ENCODE measurements at places on chromosomes 3 and 15.

- DNase-seq, result no peak
Measured at GRCh38 chr3:190546881-190547510, 33.1 kb downstream of the IL1RAP start.

- DNase-seq, result no peak
Measured at GRCh38 chr3:31355807-31356206, 176.9 kb upstream of the STT3B start.

DNA sequence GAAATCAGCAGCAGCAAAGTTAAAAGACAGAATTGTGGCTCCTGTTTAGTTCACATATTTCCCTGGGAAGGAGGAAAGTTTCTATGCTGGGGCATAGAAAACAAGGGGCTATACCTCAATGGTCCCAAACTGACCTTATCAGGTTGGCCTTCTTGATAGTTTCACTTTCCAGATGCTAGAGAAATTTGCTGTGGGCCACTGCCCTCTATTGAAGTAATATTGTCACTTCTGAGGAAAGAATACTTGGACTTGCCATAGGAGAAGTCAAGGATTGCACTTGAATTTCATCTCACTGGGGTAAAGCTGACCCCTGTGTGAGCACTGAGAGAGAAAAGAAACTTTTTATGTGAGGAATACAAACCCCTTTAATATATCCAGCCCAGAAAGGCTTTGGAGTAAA lies 49.3 kb upstream of the XCR1 start:
- no peak for DNase-seq

DNA sequence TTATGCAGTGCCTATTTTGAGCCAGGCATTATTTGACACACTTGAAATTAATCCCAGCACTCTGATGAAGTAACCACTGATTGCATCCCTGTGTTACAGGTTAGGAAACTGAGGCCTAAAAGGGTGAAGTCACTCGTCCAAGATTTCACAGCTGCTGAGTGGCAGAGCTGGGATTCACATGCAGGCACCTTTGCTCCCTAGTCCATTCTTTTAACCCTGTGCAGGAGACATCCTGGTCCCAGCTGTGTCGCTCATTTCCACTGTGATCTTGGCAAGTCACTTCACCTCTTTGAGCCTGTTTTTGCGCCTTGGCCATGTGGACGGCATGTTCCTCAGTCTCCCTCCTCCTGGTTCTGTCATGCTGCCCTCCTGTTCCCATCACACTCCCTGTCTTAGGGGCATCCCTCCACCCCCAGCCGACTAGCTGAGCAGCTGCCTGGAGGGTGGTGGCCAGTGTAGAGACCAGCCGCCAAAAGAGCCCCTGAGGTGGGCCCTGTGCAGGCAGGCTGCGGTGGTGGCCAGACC lies 70.6 kb downstream of the SMAD6 start:
- DNase-seq, result no peak

DNA sequence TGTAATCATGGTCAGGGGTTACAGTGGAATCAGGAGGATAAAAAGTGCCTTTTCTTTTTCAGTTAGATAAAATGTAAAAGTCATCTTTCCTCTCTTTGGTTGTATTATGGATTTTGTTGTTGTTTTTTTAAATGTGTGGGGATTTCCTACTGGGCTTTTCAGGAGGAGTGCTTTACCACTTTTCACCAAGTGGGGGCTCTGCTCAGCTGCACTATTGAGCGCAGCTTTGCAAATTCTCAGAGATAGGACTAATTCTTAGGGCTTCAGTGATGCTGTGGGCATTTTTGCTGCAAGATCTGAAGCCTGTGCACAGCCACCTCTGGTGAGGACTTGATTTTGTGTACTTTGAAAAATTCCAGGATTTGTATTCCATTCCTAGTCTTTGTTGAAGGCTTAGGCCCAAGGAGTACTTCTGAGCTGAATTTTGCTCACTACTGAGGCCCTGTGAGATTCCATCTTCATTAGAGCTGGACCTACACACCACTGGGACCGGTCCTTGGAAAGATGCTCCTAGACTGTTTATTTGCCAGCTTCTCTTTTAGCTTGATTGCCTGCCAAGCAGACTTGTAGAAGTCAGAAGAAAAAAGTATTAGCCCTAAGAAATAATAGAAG lies 7.5 kb downstream of the GNB5 start:
- no peak for DNase-seq

- DNase-seq, result peak; percentile 88
Measured at GRCh38 chr3:21435871-21436270, 315.1 kb downstream of the ZNF385D start.

DNA sequence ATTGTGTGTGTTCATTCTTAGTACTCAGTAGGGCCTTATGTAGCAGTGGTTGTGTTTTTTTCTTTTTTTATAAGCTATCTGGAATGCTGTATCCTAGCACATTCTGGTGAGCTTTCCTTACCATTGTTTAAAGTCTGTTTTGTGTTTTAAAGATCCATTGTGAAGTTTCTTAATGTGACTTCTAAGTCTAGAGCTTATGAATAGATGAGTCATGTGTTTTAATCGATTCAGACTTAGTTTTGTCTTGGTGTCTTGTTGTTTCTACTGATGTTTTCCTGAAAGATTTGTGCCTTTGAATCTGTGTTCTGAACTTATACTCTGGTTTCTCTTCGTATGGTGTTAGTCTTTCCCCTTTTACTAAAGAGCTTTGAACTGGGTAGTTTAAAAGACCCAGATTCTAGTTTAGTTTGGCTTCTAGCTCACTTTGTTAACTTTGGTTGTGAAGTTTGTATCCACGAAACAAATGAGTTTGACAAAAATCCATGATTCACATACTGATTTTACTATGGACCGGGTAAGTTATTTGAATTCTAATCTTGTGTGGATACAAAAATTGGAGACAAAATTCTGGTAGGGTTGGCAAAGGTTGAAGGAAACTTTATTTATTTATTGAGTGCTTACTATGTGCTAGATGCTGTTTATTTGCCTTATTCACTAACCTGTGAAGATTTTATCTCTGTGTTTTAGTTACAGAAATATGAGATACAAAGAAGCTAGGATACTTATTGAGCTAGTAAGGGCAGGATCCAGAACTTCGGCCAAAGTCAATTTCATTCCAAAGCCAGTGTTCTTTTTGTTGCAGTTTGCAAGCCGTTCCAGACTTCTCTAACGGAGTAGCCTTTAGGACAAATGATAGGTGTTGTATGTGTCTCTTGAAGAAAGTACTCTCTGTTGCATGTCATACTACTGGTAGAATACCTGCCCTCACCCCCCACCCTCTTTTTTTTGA lies 24.8 kb downstream of the AKAP13 start:
- no peak for DNase-seq

- no peak for DNase-seq
Measured at GRCh38 chr3:198065897-198066296, 105.9 kb downstream of the LMLN start.

DNA sequence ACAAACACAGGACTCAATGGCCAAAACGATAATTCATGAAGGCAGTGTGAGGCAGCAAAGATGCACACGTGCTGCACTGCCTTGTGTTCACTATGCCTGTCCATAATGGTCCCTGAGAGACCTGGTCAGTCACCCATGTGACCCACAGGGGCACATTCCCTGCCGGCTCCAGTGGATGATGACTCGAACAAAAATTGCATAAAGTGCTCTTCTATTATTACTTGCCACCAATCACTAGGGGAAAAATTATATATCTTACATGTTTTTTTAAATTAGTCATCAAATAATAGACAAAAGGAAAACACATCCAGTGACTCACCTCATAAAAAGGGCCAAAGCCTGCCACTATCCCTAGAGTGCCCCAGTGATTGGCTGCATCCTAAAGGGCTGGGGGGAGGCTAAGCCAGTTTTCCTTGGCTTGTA lies 47.5 kb downstream of the UBP1 start:
- no peak for DNase-seq

- DNase-seq, result no peak
Measured at GRCh38 chr3:29347412-29347811, 66.5 kb downstream of the RBMS3 start.

DNA sequence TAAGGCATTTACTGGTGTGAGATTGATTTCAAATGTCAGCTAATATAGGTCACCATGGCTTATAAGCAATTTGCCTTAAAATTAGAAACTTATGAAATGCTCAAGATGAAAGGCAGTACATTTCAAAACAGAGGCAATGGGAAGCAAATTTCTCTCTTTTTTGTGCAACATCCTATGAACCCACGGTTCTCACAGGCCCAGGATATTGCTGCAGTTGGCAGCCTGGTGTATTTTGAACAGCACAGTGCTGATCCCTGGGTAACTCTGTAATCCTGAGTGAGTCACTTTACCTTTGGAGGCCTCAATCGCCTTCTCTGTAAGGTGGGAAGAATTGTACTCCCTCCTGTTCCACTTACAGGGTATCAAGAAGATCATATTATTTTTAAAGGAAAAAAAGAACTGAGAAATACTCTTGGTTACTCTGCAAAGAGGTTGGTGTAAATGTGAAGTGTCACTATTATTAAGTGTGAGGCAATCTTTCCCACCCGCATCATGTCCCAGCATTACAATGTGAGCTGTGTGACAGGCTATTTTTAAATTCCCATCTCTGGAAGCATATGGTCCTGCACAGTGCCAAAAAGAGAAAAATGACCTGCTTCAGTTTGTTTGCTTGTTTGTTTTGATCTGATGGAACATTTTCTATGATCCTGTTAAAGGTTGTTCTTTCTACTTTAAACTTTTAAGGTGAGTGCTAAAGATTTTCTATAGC lies 190.1 kb upstream of the LPP start:
- DNase-seq, result no peak

GRCh38 chr15:40693904-40694687 lies 878 bp upstream of the RAD51 start:
- no peak for DNase-seq

- no peak for DNase-seq
Measured at GRCh38 chr3:112980080-112980479, 5.2 kb upstream of the CD200R1 start.

- no peak for DNase-seq
Measured at GRCh38 chr15:87589134-87589533, 667.4 kb downstream of the NTRK3 start.

DNA sequence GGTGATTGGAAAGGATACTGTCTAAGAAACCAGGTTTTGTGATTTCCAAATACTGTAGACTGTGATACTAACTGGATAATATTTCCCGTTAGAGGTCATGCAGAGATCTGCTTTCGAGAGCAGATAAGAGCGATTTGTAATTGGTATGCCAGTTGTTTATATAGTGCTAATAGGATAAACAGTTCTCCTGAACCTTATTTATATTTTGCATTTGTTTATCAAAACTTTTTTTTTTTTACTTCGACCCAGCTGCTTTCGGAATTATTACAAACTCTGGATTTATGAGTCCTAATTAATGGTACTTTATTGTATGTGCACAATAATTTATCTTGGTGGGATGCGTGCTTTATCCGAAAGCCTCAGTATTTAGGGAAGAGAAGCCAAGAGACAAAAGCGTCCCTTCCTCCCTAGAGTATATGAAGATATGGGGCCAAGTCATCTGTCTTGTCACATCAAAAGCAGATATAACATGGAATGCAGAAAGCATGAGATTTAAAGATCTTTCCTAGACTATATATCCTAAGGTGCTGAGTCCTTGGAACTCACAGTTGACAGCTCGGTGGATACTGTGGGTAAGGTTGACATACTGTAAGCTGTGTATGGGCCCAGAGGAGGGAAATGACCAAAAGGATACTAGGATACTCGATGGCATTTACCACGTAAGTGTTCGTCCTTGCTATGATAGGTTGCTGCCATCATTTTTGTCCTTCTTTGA lies 62.2 kb downstream of the SMAD6 start:
- no peak for DNase-seq

DNA sequence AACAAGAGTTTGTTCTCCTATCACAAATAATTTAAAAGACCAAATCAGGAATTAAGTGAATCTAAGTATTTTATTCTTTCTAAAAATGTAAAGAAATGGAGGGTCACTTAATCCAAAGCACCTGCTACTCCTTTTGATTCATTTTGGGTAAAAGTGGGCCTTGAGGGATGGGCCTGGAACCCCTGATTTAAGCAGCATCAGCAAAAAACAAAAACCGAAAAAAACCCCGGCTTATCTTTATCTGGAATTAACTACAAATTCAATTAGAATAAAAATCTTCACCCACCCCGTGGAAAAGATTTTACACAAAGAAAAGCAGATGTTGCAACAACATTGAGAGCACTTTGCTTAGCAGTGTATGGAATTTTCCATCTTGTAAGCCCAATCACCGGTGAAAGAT lies 1018.2 kb downstream of the MCTP2 start:
- no peak for DNase-seq

DNA sequence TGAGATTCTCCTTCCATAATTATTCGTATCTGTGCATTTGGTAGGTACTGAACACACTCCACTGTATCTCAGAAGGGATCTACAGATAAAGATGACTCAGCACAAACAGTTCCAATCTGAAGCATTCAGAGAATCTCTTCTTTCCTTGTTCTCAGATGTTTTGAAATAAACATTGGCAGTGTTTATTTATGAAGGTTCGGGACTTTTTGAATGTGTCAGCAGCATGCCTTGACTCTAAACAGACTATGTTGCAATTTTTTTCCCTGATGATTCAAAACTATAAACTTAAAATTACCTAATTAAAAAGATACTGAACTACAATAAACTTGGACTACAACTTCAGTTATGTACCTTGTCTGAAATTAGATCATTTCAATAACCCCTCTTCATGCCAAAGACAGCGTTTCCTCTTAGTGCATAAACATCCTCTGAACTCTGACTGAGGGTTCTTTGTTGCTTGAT lies 612.9 kb upstream of the TBL1XR1 start:
- no peak for DNase-seq

GRCh38 chr15:67750371-67750770 lies 74.9 kb upstream of the SKOR1 start:
- DNase-seq, result no peak
